ENCODE measurements at places on chromosomes 4 and X.

DNA sequence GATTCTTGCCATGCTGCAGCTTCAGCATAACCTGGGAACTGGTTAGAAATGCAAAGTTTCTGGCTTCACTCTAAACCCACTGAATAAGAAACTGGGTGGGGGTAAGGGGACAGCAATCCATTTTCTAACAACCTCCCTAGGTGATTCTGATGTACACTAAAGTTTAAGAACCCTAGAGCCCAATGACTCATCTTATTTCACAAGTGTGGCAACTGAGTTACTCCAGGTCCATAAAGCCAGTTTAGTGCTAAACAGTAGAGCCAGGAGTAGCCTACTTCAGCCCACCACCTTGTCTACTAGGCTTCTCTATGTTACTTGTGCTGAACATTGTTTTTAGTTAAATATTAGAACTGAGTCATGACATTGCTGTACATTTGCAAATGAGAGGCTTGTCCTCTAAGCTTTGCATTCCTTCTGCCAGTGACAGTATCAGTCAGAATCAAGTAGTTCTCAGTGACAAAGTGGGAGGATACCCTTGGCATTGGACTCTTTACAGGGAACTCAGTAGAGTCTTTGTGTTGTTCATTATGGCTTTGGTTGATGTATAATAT lies 518.0 kb downstream of the RPA4 start:
- DNase-seq: no peak

- no peak for DNase-seq
Observed at GRCh38 chr4:186400676-186401075, 134.7 kb downstream of the F11 start.

DNA sequence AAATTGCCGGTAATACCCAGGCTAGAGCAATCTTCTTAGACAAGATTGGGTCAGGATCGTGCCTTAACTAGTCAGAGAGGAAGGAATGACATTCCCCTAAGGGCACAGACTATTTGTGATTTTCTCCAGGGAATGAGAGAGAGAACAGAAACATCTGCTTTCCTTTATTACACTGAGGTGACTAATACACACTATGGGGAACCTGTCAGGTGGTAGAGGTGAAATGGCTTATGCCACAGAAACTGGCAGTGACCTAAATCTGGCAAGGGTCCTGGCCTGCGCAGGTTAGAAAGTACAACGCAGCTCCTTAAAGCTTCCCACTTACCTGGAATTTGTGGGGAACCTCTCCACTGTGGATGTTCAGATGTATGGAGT lies 16.6 kb upstream of the HPGD start:
- no peak for DNase-seq

- no peak for DNase-seq
Observed at GRCh38 chrX:147803948-147804347, 107.8 kb upstream of the FMR1 start.

DNA sequence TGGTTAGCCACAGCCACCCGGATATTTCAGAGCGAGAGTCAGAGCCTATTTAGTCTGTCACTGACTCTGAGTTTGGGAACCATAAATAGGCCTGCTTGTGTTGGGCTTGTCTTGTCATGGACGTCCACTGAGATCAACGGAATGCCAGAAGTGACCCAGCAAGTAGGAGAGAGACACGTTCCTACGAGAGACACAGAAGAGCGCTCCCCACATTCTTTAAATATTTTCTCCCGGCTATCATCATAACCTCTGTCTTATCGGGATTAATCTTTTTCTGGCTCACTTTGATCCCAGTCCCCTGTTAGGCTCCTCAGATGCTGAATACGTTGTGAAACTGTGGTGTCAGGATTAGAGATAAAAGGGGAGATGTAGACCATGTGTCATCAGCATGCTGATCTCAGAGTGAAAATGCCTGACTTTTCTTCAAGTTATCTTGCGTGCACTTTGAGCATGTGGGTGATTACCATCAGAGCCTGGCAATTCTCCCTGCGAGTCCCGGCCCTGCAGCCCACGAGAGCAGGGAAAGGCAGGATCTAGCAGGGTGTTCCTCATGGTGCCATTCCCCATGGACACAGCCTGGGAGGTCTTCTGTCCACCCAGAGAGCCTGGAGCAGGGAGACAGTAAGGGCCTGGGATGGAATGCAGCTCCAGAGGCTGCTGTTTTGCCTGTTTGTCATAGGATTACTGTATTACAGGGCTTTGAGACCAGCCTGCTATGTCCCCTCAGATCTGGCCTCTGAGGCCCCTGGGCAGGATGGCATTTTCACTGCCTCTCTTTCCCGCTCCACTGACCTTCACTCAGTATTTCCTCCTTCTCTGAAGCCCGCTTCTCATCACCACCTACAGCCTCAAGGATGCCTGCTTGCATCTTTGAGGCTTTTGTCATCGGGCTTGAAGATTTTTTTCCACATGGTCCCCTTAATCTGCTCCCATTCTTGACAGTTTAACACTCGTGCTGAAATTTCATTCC lies 2.8 kb upstream of the TENM3 start:
- DNase-seq: no peak

DNA sequence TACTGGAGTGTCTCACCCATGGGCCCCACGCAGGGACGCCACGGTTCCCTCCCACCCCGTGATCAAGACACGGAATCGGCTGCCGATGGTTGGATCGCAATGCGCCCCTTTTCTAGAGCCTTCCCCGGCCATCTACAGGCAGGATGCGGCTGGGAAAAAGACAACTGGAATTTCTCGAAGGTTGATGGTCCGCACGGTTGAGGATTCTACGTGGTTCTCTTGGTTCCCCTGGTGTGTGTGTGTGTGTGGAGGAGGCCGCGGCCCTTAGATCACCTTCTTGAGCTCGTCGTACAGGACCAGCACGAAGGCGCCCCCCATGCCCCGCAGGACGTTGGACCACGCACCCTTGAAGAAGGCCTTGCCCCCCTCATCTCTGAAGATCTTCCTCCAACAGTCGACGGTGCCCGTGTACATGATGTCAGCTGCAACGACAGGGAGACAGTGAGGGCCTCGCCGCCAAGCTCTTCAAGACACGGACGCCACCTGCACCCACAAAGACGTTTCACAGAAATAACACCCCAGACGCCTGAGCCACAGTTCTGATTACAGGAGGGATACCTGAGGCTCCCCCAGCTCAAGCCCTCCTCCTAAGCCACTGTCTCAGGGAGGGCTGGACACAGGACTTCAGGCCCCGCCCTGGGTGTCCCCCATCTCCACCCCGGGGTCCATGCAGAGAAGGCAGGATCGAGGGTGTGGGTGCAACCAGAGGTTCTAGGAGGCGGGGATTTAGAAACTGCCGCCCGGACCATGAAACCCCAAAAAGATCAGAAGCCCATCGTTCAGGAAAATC lies 5.4 kb downstream of the SLC25A6 start:
- no peak for DNase-seq

DNA sequence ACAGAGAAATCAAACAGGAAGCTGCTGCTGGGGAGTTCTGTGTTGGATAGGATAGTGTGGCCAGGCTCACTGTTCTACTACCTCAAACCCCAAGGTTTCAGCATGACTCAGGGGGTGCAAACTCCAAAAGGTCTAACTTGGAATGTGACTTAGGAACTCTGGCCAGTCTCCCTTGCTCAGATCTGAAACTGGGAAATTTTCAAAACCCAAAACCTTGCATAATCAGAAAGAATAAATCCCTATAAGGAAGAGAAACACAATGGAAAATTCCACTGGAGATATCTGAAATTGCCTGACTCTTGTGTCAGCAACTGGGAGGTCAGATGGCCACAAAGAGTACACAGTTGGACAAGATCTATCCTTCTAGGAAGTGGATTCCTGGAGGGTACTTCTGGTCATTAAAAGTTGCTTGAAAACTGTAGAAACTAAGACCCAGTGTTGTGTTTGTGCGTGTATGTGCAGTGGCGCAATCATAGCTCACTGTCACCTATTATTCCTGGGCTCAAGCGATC lies 58.0 kb downstream of the PPEF2 start:
- no peak for DNase-seq

GRCh38 chr4:128517739-128518510 lies 230.3 kb upstream of the PGRMC2 start:
- DNase-seq: no peak

GRCh38 chr4:62953752-62954151 lies 1455.5 kb downstream of the TECRL start:
- no peak for DNase-seq

GRCh38 chrX:107673933-107674479 lies 45.7 kb downstream of the PRPS1 start:
- DNase-seq: no peak

DNA sequence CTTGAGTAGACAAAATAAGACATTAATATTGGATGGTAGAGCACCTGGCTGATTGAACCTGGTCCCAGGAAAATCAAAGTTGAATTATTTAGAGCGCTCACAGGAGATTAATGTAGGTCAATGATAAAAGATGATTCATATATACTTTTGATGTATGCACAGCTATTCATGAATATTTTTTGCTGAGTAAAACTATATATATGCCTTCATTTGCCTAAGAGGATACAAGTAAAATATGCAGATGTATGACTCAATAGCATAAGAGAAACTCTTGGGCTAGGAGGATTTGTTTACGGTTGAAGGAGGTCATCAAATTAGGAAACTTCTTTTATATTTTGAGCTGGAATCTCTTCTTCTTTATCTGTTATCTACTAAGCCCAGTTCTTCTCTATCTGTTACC lies 202.7 kb upstream of the HS3ST1 start:
- no peak for DNase-seq

- no peak for DNase-seq
Observed at GRCh38 chrX:77668391-77669237, 117.4 kb downstream of the ATRX start.

DNA sequence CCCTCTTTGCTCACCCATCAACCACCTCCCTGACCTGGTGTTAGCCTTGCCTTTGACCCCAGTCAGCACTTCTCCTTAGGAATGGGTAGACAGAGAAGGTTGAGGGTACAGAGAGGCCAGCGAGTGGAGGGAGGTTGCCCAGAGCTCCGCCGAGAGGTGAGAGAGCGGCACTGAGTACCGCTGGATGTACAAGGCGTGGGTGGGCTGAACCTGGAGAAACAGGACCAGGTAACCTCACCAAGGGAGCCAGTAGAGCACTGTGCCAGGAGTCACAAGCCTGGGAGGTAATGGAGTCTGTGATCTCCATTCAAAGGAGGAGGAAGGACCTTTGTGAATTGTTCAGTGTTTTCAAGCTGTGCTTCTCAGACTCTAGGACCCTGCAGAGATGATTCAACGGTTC lies 256.2 kb downstream of the EVC2 start:
- DNase-seq: no peak

GRCh38 chr4:38703635-38704034 lies 39.6 kb downstream of the KLF3 start:
- DNase-seq: no peak

DNA sequence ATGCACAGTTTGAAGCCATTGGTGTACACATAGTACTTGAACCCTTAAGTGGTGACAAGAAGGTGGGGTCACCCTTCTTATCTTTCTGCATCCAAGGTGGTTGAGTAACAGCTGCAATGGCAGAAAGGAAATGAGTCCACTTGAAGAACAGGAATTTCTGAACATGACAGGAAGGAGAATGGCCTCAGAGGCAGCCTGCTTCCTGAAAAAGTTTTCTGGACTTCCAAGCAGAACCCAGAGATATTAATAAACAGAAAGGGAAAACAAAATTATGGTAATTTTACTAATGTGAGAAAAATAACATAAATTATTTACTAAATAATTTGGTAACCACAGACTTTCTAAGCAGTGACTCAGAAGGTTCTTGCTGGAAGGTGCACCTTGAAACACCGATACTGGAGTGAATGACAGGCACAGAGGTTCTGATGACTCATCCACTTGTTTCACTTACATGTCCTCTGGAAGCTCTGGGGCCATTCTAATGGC lies 119.9 kb upstream of the HS3ST1 start:
- no peak for DNase-seq

GRCh38 chr4:155617296-155617695 lies 49.4 kb upstream of the GUCY1A1 start:
- no peak for DNase-seq

DNA sequence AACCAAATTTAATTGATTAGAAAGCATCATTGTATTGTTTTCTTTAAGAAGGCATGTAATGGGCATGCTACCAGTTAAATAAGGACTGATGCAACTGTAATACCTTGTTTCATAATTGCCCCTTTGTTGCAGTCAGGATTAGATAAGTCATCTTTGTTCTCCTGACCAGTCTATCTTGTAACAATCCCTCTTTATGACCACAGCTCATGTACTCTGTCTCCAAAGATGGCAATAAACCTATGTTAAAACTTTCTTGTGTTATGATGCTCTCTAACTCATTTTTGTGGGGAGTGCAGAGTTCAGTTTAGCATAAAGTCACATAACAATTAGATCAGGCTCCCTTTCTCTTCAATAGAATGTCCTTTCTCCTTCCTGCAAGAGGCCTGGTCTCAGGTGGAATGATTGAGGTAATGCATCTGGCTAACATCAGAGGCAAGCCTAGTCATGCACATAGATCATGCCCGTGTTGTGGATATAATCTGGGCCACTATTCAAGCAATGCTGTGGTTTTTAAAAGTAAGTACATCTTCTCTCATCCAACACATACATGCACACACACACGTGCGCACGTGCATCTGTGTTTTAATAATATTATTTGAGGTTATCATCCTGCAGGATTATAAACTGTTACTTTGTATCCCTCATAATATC lies 45.6 kb downstream of the TMEM154 start:
- no peak for DNase-seq

GRCh38 chrX:123771449-123772064 lies 38.7 kb upstream of the THOC2 start:
- no peak for DNase-seq

DNA sequence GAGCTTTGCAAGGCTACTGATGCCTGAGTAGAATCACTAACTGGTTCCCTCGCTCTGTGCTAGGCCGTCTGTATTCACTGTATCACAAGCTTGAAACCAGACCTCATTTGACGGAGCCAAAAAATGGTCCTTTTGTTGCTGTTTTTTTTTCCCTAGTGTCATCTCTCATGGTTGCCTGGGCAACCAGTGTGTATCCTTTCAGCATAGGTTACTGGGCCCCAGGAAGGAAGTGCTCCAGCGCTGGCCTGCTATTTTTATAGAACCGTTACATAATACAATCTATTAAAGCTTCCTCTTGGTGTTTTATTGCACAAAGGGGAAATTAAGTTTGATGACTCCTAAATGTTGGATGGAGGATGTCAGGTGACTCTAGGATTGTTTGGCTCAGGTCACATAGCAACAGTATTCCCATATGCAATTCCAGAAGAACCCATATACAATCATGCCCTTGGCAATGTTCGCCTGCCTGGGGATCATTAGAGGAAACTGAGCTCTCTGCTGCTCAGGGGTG lies 220.4 kb downstream of the SPRY1 start:
- no peak for DNase-seq

DNA sequence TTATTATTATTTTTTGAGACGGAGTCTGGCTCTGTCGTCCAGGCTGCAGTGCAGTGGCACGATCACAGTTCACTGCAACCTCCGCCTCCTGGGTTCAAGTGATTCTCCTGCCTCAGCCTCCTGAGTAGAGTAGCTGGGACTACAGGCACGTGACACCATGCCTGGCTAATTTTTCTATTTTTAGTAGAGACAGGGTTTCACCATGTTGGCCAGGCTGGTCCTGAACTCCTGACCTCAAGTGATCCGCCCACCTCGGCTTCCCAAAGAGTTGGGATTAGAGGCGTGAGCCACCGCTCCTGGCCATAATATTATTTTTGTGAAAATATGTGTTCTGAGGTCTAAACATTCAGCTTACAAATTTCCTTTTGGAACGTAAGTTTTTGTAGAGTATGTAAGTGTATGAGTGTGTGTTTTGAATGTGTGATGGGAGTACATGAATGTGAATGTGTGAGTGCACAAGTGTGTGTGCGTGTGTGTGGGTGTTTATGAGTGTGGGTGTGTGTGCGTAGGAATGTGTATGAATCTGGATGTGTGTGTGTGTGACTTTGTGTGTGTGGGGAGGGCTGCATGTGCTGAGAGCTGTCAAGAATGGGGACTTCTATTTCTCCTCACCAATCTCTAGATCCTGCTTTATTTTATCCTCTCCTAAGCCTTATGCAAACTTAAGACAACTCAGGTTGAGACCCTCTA lies 5.7 kb upstream of the MGST2 start:
- no peak for DNase-seq
